ENCODE measurements at places on chromosomes 2 and 18. TPM values are rescaled to one million over a fixed set of nuclear protein-coding genes. Genes with fewer than 3 reads are reported as not detected.

Gene AP1S3
- total RNA-seq: 3.5 TPM

Gene MROH2A
- not detected for total RNA-seq

Gene CCDC102B
- 18.9 TPM for total RNA-seq

Gene RAB10
- 150 TPM for total RNA-seq

Gene SGPP2
- not detected for total RNA-seq

Gene ZNF396
- 1.9 TPM for total RNA-seq

Gene CNDP1
- total RNA-seq: not detected

Gene SOS1
- 36.8 TPM for total RNA-seq

DNA sequence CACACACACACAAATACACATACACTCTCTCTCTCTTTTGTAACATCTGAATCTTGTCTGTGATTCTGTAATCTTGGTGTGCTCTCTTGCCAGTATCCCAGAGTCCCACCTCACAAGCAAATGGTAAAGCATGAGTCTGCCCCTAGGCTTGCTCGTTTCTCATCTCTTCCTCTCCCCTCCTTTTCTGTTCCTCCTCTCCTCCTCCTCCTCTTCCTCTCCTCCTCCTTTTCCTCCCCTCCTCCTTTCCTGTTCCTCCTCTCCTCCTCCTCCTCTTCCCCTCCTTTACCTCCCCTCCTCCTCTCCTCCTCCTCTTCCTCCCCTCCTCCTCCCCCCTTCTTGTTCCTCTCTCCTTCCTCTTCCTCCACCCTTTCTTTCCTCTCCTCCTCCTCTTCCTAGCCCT is 59.0 kb downstream of the TNFRSF11A start:
- peaks cover 1% of the 10 kb centered on the region for H3K4me1 ChIP-seq
- H3K27ac ChIP-seq: no peak overlapping the region
- DNase-seq: no peak
- H3K36me3 ChIP-seq: no peaks in the 10 kb centered on the region
- peaks cover 16% of the 10 kb centered on the region for H3K27me3 ChIP-seq

- H3K36me3 ChIP-seq: no peaks in the 10 kb centered on the region
- no peak overlapping the region for H3K4me3 ChIP-seq
- no peaks in the 10 kb centered on the region for H3K4me1 ChIP-seq
- H3K27ac ChIP-seq: no peak overlapping the region
- peak; percentile 68 for DNase-seq
Measured at GRCh38 chr2:29075894-29076705, 1.8 kb upstream of the PCARE start.

DNA sequence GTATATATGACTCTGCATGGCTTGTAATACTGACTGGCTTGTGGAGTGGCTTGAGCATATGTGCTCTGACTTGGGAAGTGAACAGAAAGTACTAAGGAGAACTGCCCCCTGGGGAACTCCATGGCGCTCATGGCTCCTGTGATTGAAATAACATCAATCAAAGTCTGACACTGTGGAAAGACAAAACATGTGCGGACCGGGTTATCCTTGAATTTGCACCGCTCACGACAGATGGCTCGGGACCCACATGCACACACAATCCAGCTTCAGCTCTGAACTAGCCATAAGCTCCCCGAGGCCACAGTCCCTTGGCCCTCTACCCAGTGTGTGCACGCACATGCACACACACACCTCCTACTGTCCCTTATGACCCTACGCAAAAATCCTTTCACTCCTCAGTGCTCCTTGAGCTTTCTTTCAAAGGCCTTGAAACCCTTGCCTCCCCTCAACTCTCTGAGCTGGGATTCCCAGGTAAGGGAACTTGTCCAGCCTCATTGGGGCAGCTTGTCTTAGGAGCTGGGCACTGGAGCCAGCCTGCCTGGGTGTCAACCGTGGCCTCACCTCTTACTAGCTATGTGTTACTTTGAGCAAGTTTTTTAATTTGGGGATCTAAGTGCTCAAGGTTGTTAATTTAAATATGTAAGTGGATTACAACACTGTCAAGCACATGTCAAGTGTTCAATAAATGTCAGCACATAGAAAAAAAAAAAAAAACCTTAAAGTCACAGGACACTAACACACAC is 43.6 kb downstream of the MRPS5 start:
- H3K4me3 ChIP-seq: no peak overlapping the region
- H3K4me1 ChIP-seq: peaks cover 5% of the 10 kb centered on the region
- H3K27ac ChIP-seq: no peak overlapping the region
- no peaks in the 10 kb centered on the region for H3K36me3 ChIP-seq

GRCh38 chr18:74803117-74803516 is 205.4 kb downstream of the ZNF407 start:
- no peak overlapping the region for H3K27ac ChIP-seq
- H3K4me1 ChIP-seq: peaks cover 29% of the 10 kb centered on the region
- H3K27me3 ChIP-seq: no peaks in the 10 kb centered on the region
- no peak overlapping the region for H3K4me3 ChIP-seq
- no peaks in the 10 kb centered on the region for H3K36me3 ChIP-seq
- no peak for DNase-seq

- peaks cover 10% of the 10 kb centered on the region for H3K4me1 ChIP-seq
- no peak overlapping the region for H3K4me3 ChIP-seq
- H3K27me3 ChIP-seq: no peaks in the 10 kb centered on the region
- H3K27ac ChIP-seq: peak overlapping the region; percentile 18
Measured at GRCh38 chr2:33581872-33582271, 17.2 kb downstream of the FAM98A start.

- DNase-seq: no peak
- H3K4me3 ChIP-seq: no peak overlapping the region
- H3K27me3 ChIP-seq: no peaks in the 10 kb centered on the region
- H3K27ac ChIP-seq: peak overlapping the region; percentile 88
- H3K4me1 ChIP-seq: peaks cover 26% of the 10 kb centered on the region
- no peaks in the 10 kb centered on the region for H3K36me3 ChIP-seq
Measured at GRCh38 chr2:204486805-204487204, 58.5 kb upstream of the PARD3B start.

GRCh38 chr2:219386532-219387280 is 1.0 kb downstream of the DNPEP start:
- H3K36me3 ChIP-seq: peaks cover 21% of the 10 kb centered on the region
- H3K4me1 ChIP-seq: peaks cover 12% of the 10 kb centered on the region
- peak overlapping the region; percentile 95 for H3K27ac ChIP-seq

DNA sequence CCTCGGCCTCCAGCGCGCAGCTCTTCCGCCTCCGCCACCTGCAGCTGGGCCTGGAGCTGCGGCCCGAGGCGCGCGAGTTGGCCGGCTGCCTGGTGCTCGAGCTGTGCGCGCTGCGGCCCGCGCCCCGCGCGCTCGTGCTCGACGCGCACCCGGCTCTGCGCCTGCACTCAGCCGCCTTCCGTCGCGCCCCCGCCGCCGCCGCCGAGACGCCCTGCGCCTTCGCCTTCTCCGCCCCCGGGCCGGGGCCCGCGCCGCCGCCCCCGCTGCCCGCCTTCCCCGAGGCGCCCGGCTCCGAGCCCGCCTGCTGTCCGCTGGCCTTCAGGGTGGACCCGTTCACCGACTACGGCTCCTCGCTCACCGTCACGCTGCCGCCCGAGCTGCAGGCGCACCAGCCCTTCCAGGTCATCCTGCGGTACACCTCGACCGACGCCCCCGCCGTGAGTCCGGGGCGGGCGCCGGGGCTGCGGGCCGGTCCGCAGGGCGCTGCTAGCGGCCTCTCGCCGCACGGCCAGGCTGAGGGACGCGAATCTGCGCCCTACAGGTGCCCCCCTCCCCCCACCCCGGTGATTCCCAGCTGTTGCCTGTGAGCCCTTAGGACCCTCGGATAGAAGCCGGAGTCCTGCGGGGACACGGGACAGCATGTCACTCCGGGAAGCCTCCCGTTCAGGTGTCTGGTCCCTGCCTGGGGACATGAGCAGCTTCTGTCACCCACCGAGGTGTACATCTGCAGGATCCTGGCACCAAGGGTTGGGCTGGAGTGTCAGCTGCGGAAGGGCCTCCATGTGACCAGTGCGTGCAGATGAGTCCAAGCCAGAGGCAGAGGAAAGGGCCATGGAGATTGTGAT is 616 bp downstream of the RNPEPL1 start:
- peak; percentile 84 for DNase-seq
- peaks cover 39% of the 10 kb centered on the region for H3K4me1 ChIP-seq
- peak overlapping the region; percentile 74 for H3K4me3 ChIP-seq
- no peaks in the 10 kb centered on the region for H3K36me3 ChIP-seq
- H3K27ac ChIP-seq: peak overlapping the region; percentile 59

- no peak for DNase-seq
- H3K27ac ChIP-seq: no peak overlapping the region
- H3K27me3 ChIP-seq: no peaks in the 10 kb centered on the region
- H3K4me3 ChIP-seq: no peak overlapping the region
- H3K36me3 ChIP-seq: no peaks in the 10 kb centered on the region
- H3K4me1 ChIP-seq: no peaks in the 10 kb centered on the region
Measured at GRCh38 chr18:14976736-14977430, 228.9 kb downstream of the ANKRD30B start.

GRCh38 chr2:241941691-241942301 is 72.3 kb downstream of the RTP5 start:
- H3K27me3 ChIP-seq: no peaks in the 10 kb centered on the region
- H3K36me3 ChIP-seq: no peaks in the 10 kb centered on the region
- H3K4me1 ChIP-seq: no peaks in the 10 kb centered on the region
- no peak overlapping the region for H3K27ac ChIP-seq

DNA sequence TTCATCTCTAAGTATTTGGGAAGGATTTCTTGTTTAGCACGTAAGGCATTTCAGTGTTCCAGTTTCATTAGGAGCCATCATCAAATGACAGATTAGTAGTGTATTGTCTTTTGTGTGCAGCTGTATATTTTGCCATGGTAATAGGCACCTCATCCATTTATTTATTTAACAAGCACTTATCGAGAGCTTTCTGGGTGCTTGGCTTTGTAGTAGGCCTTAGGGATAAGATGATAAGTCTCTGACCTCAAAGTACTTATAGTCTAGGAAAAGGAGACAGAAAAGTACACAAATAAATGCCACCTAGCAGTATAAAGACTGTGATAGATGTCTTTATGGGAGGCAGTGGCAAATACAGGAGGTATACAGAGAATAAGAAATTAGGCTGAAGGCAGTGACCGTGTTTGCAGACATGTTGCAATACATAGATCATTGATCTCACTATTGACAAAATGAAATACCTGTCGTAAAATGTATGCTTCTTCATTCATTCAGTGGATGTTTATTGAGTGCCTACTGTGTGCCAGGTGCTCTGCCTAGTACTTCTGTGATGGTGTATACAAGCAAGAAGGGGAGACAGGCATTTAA is 265.9 kb downstream of the SETBP1 start:
- H3K27ac ChIP-seq: no peak overlapping the region
- peaks cover 29% of the 10 kb centered on the region for H3K4me1 ChIP-seq
- DNase-seq: no peak
- H3K36me3 ChIP-seq: peaks cover 24% of the 10 kb centered on the region
- H3K27me3 ChIP-seq: no peaks in the 10 kb centered on the region

DNA sequence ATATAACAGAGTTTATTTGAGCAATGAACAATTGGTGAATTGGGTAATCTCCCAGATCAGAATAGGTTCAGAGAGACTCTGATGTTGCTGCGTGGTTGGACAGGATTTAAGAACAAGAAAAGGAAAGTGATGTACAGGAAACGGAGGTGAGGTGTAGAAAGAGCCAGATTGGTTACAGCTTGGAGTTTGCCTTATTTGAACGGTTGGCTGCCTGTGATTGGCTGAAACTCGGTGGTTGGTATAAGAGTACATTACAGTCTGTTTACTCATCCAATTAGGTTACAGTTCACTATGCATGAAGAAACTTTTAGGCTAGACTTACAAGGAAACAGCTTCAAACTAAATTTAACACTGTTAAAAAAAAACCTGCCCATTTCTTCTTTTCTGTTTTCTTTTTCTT is 68.0 kb upstream of the CABLES1 start:
- peaks cover 11% of the 10 kb centered on the region for H3K4me1 ChIP-seq
- DNase-seq: no peak
- no peak overlapping the region for H3K4me3 ChIP-seq
- H3K27me3 ChIP-seq: no peaks in the 10 kb centered on the region
- H3K27ac ChIP-seq: no peak overlapping the region

- H3K4me3 ChIP-seq: no peak overlapping the region
- H3K27ac ChIP-seq: no peak overlapping the region
- DNase-seq: no peak
- H3K4me1 ChIP-seq: no peaks in the 10 kb centered on the region
- H3K36me3 ChIP-seq: no peaks in the 10 kb centered on the region
Measured at GRCh38 chr2:66283787-66284186, 151.1 kb upstream of the MEIS1 start.

- H3K4me3 ChIP-seq: no peak overlapping the region
- no peak for DNase-seq
- no peaks in the 10 kb centered on the region for H3K4me1 ChIP-seq
- H3K36me3 ChIP-seq: no peaks in the 10 kb centered on the region
- peaks cover 67% of the 10 kb centered on the region for H3K27me3 ChIP-seq
Measured at GRCh38 chr2:109059474-109060165, 69.4 kb upstream of the SH3RF3 start.

DNA sequence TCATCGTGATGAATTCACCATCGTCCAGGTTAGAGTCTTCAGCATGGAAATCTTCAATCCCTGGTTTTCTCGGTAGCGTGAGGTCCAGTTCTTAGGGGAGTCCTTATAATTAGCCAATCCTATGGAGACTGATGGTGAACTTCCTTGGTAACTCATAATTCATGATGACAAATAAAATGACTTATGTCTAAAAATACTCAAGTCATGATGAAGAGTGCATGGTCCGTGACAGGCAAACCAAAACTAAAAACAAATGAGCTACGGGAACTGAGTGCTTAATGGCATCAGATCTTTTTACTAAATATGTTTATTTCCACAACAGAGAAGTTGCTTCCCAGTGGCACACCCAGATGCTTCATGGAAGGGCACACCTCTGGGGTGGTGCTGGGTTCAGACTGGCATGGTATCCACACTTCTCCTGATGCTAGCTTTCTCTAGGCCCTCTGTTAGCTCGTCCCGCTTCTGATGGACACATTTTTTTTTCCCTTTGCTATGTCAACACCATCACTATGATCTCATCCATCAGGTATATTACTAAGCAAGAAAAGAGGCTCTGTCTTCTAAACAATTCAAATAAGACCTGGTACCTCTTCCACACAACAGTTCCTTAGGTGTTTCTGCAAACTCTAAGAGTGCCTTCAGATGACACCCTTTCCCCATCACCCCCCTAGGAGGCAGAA is 92.8 kb upstream of the NEDD4L start:
- H3K36me3 ChIP-seq: no peaks in the 10 kb centered on the region
- peaks cover 27% of the 10 kb centered on the region for H3K27me3 ChIP-seq
- DNase-seq: peak; percentile 30
- no peaks in the 10 kb centered on the region for H3K4me1 ChIP-seq
- H3K4me3 ChIP-seq: no peak overlapping the region

- peaks cover 35% of the 10 kb centered on the region for H3K4me1 ChIP-seq
- no peak for DNase-seq
- H3K4me3 ChIP-seq: no peak overlapping the region
- no peaks in the 10 kb centered on the region for H3K36me3 ChIP-seq
Measured at GRCh38 chr2:106030287-106031268, 163.5 kb downstream of the UXS1 start.

DNA sequence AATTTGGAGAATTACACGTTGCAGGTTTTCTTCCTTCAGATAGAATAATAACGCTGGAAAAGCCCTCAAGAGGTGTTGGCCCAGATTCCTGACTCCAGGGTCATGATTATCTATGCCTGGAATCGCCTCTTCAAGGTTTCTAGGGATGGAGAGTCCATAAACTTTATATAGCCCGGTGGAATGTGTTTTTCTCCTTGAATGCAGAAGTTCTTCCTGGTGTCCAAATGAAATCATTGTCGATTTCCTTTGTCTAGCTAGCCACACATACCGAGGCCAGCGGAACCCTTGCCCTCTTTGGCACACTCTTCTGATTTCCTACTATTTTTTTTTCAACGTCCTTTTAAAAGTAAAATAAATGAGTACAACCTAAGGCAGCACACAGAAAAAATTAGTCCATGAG is 117.8 kb downstream of the PID1 start:
- H3K36me3 ChIP-seq: no peaks in the 10 kb centered on the region
- H3K4me1 ChIP-seq: no peaks in the 10 kb centered on the region
- no peaks in the 10 kb centered on the region for H3K27me3 ChIP-seq

Measured in osteocyte (in vitro differentiated cells).